Eye (tissue), 1 donor: ENCODE measurements at places on chromosomes 3 and 15.

DNA sequence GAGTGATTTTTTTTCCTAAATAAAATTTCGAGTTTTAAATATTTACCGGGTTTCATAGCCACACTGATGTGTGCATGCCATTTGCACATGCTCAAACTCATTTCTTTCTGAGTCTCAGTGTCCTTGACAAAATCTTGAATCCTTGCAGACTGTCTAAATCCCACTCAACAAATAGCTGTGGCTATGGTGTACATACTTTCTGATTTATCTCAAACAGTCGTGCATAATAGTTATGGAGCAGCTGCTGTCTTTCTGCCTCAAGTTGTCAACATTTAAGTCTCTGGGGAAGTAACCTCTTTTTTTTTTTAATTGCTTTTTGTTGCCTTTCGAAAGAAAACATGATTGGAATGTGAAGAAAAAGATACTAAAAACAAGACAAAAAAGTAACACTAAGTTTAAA is 52.8 kb upstream of the UTS2B start:
- no peak for DNase-seq

- DNase-seq = no peak
Observed at GRCh38 chr3:66904336-66904735, 93.8 kb upstream of the KBTBD8 start.

DNA sequence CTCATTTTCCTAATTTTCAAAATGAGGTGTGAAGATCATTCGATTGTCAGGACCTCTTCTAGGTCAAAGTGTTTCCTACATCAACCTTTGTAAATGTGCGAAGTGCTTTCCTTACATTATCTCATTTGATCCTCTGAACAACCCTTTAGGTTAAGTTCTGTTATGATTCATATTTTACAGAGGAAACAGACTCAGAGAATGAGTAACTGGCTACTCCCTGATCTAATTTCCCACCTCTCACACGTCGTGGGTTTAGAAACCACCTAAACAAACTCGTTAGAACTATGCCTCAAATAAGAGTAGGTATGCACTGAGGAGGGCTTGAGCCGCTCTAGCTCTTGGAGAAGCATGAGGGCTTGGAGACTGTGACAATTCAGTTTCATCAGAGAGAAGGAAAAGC is 148.6 kb downstream of the CD47 start:
- DNase-seq = no peak

DNA sequence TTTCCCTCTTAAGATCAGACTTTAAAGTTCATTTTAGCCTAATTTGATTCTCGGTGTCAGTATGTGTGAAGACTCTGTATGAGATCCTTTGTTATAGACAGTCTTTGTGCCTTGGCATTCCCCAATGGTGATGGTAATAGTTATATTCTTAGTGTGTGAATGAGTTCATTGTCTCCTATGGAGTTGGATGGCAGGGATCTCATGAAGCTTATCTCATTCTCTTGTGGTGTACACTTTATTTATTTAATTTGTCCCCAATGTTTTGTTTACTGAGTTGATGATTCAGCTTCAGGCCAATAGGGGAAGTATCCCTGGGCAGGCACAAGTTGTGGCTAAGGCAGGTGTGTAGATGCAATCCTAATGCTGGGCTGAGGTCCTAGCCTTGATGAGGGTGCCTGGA is 222.0 kb upstream of the DPPA4 start:
- DNase-seq = no peak

DNA sequence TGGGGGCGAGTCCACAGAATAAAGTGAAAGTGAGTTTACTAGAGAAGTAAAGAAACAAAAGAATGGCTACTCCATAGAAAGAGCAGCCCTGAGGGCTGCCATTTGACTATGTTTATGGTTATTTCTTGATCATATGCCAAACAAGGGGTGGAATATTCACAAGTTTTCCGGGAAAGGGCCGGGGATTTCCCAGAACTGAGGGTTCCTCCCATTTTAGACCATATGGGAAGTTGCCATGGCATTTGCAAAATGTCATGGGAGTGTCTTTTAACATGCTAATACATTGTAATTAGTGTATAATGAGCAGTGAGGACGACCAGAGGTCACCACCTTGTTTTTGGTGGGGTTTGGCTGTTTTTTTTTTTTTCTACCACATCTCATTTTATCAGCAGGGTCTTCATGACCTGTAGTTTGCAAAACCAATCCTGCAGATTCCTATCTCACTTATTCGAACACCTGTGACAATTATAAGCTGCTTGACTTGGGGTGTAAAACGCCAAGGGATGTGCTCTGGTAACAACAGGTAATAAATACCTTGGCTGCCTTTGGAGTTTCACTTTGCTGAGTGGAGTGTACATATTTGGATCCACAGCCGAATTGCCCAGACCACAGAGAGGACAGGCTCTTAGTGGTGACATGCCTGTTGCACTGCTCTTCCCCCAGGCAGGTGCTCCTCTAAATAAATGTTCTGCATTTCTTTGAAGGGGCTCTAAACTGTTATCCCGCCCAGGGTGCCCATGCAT is 43.6 kb downstream of the C2CD4B start:
- no peak for DNase-seq

GRCh38 chr3:4045756-4046155 is 246.5 kb downstream of the LRRN1 start:
- no peak for DNase-seq

DNA sequence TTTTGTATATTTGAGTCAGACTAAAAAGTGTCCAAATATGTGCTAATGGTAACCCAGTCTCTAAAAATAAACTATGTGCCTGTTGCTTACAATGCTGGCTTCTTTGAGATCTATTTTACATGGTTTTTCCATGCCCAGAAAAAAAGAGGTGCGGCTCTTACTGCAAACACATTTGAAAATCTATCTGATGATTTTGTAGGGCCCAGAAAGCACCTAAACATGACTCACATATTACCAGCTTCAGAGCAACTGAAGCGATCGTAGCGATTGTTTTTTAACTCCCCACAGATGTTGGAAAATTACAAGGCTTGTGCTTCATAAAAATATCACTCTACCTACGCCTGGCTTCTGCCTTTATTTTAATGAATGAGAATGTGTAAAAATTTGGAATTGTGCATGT is 53.5 kb downstream of the SUCNR1 start:
- no peak for DNase-seq

DNA sequence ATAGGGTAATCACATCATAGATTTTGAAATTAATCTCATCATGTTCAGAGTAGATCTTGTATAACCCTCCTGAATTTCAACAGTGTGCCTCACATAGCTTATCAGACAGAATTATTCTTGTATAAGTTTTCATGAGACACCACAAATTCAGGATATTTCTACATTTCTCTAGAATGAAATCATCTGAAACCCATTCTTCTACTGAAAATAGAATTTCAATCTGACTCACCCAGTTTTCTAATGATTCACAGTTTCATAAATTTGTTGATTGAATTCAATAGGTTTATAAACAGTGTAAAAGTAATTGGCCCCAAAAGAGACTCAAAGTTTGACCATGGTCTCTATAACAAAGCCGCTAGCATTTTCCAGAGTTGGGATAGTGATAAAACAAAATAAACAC is 1082.6 kb upstream of the EPHA6 start:
- no peak for DNase-seq

- DNase-seq = no peak
Observed at GRCh38 chr3:10122724-10123123, 7.2 kb downstream of the BRK1 start.

DNA sequence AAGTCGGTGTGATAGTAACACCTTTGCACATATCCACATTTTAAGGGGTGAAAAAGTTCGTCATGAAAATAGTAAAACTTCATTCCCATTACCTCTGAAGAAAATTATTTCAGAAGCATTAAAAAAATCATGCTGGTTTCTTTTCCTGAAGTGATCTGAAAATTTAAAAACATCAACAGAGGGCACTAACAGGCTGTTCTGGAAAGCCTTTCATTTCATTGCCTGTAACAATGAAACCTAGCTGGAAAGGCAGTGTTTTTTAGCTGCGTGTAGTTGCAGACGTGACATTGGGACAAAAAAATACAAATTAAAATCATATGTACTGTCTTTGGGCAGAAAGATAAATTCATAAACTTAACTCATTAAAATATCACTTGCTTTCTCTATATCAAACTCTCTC is 993.8 kb downstream of the GBE1 start:
- no peak for DNase-seq

DNA sequence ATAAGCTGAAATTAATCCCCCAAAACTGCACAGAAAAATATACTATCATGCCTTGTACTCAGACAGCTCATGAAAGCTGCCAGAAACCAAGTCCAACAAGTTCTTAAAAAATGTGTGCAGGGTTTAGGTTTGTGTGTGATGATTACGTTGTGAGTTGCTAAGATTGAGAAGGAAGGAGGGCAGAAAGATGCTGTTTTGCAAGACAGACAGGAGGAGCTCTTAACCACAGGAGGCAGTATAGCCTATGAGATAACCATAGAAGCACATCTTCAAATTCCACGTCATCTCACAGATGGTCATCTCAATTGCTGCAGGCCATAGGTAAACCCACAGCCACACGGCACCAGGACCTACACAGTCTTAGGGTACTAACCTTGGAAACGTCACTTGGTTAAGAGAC is 191.9 kb downstream of the STT3B start:
- DNase-seq = no peak

DNA sequence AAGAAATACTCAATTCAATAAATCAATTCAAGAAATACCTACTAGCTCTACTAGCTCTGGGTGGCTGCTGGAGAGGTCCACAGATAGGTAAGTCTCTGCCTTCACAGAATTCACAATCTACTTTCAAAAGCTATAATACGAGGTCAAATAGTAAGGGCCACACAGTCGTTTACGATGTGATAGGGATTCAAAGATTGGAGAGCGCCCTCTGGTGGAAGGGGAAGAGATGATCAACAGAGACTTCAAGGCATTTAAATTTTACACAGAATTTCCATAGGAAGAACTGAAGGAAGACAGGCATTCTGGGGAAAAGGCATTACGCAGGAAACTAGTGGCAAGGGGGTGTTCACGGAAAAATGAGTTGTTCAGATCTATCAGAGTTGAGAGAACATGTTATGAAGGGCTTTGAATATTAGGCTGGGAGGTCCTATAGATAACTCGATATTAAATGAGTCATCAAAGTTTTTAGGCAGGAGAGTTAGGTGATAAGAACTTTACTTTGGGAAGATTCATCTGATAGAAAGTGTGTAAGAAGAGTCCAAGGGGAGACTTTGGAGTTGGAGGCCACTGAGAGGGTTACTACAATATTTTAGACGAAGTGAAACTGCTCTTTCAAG is 128.8 kb downstream of the FRMD5 start:
- peak; percentile 54 for DNase-seq

- DNase-seq = no peak
Observed at GRCh38 chr3:129558081-129558771, 15.3 kb downstream of the H1-8 start.

GRCh38 chr3:43071313-43071893 is 34.5 kb downstream of the POMGNT2 start:
- DNase-seq = no peak

DNA sequence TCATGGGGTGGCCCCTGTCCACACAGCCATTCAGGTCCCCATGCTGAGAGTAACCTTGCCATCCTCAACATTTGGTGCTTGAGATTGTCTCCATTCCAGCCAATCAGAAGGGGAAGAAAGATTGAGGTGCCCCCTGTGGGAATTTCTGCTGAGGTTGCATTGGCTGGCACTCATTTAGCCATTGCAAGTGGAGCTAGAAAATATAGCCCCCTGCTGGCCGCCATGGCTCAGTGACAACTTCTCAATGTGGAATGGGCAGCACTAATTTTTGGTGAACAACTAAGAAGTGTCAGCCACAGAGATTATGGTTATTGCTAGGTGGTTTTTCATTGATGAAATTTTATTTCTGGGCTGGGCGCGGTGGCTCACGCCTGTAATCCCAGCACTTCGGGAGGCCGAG is 22.0 kb downstream of the COL6A6 start:
- DNase-seq = peak; percentile 68

DNA sequence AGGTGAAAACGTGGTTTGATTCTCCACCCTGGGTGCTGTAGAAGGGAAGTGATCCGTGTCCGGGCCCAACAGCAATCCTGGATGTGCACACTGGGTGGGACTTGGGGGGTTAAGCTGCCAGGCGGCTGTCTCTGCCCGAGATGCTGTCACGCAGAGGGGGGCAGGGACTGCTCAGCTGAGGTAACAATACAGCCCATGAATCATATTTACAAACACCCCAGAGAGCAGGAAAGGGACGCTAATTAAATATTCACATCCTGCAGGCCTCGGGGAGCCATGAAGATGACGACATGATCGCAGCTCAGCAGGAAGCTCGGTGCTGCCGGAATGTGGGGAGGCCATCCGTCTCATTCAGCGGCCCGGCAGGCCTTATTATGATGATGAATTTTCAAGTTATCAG is 17.9 kb upstream of the CRABP1 start:
- DNase-seq = peak; percentile 86

DNA sequence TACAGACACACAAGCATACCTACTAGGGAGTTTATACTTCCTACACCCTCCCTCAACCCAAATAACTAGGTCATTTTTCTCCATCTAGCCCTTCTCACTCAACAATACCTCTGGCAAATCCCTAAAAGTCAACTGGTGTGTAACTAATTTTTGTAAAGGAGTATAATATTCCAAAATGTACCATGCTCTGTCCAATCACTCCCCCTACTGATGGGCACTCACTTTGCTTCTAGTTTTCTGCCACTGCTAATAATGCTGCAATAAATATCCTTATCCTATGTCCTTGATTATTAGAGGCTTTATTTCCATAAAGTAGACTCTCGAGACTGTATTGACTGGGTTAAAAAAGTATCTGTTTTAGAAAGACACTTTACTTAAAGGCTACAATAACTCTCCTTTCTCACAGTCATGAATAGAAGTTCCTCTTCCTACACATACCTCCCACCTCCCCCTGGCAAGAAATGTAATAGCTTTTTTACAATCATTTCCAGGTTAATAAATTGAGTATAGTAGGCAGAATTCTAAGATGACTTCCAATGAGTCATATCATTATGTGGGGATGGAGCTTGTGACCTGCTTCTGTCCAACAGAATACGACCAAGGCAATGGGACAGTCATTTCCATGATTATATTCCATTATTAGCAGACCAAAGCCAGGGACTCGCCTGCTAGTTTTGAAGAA is 30.0 kb downstream of the SHQ1 start:
- DNase-seq = peak; percentile 76

DNA sequence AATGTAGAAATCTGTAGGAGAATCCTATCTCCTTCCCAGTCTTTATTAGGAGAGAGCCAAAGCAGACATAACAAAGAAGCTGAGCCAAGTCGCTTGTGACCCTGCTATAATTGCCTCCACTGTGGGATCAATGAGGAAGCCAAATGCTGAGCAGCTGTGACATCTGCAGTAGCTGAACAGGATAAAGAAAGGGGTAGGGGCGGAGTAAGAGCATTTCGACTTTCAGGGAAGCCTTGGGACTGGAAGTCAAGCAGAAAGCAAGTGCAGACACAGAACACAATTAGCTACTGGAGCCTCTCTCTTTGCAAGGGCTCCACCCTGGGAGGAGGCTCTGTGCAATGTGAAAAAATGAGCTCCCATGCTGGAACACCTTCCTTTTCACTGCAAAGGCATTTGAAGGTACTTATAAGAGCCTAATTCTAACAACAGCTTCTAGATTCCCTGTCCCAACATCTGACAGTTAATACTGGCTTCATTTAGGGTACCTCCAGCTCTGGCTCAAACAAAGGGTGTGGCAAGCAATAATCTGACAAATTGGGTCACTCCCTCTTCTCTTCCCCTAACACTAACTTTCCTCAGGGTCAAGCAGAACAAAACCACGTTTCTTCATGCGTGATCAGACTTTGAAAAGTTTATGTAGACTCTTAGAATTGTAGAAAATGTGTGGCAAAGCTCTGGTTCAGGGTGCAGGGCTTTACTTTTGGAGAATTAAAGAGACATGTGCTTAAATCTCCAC is 166.4 kb downstream of the CADPS start:
- DNase-seq = peak; percentile 88

- no peak for DNase-seq
Observed at GRCh38 chr3:39142067-39142466, 11.3 kb downstream of the CSRNP1 start.

- DNase-seq = peak; percentile 17
Observed at GRCh38 chr3:70383360-70383831, 71.0 kb upstream of the MDFIC2 start.
